NCI-H187 (cell line): ENCODE measurements at places on chromosomes 11 and 22.

GRCh38 chr11:117970400-117971024 lies 15.7 kb upstream of the IL10RA start:
- DNase-seq, result no peak

- DNase-seq, result no peak
Measured at GRCh38 chr11:33463059-33463458, 205.9 kb downstream of the HIPK3 start.

GRCh38 chr11:65478388-65479183 lies 20.3 kb upstream of the MALAT1 start:
- DNase-seq, result no peak

DNA sequence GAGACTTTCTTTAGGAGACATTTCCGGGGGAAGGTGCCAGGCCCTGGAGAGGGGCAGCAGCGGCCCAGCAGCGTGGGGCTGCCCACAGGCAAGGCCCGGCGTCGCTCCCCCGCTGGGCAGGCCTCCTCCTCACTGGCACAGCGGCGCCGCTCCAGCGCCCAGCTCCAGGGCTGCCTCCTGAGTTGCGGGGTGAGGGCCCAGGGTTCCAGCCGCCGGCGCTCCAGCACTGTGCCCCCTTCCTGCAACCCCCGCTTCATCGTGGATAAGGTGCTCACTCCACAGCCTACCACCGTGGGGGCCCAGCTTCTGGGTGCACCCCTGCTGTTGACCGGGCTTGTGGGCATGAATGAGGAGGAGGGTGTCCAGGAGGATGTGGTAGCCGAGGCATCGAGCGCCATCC lies 15.2 kb upstream of the MDK start:
- DNase-seq, result no peak

- no peak for DNase-seq
Measured at GRCh38 chr11:113376156-113376555, 11.4 kb upstream of the ANKK1 start.

- DNase-seq, result peak; percentile 50
Measured at GRCh38 chr11:66856496-66857233, at the start of gene LRFN4. Gene LRFN4, plus strand, starts transcription at chr11:66857064. Its CDS starts 681 bp downstream, at chr11:66857745.

DNA sequence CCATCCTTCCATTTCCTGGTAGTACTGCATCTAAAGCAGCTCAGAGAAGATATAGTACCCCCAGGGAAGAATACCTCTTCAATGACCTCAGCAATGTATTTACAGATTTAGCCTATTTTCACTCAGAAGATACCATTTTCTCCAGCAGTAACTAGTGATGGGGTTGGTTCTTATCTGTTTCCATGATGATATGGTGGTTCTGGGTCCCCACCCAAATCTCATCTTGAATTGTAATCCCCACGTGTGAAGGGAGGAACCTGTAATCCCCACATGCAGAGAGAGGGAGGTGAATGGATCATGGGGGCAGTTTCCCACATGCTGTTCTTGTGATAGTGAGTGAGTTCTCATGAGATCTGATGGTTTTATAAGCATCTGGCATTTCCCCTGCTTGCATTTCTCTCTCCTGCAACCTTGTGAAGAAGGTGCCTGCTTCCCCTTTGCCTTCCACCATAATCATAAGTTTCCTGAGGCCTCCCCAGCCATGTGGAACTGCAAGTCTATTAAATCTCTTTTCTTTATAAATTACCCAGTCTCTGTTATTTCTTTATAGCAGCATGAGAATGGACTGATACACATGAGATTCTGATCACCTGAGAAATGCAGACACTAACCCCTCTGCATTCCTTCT lies 139.2 kb downstream of the CCDC81 start:
- no peak for DNase-seq
